ENCODE measurements at places on chromosomes 7 and 10.

- peak; percentile 53 for DNase-seq
Measured at GRCh38 chr7:66961096-66961495, 34.3 kb downstream of the SBDS start.

- DNase-seq: no peak
Measured at GRCh38 chr7:128251337-128251736, 10.3 kb downstream of the LEP start.

DNA sequence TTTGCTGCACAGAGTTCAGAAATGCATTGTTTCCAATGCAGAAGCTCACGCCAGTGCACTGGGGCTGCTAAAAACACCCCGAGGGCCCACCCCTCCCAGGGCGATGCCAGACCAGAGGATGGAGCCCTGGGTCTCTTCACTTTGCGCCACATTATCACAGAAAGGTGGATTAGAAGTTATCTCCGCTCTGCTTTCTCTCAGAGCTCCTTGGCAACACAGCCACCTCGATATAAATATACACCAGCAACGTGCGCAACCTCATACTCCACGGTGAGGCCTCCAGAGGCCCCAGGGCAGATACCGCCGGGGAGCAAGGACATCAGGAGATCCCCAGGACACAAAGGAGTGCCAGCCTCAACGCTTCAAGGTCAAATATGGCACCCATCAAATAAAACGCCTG, 121.0 kb upstream of the TBX20 start:
- no peak for DNase-seq

GRCh38 chr10:28284126-28284525, 18.7 kb downstream of the MPP7 start:
- no peak for DNase-seq

DNA sequence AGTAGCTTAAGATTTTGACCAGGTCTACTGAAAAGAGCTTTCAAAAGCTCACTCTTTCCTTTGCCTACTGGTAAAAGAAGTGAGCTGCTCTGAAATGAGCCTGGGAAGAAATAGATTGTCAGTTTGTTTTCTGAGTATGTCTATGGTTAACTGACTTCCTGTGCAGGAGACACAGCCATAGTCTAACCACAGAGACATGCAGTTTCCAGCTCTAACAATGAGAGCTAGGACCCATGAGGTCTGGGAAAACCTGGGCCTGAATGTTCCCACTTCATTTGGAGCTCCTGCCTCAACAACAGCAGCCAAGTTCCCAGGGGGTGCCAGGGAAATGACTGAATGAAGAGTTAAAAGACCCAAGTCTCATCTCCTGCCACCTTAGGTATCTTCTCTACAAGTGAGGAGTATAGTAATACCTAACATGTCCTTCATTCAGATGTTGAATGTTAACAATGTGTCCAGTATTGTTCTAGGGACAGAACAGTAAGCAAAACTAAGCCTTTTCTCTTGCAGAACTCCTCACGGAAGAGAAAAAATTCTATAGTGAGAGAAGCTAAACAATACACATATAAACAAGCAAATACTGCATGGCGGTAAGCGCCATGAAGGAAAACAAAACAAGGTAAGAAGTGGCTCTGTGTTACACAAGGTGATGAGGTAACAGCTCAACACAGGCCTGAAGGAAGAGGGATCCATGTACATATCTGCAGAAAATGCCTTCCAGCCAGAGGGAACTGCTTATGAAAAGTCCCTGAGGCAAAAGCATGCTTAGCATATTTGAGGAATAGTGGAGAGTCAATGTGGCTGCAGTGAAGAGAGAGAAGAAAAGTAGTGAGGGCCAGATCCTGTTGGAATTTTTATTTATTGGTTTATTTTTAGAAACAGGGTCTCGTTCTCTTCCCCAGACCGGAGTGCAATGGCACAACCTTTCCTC, 26.4 kb upstream of the ANKRD1 start:
- DNase-seq: no peak

DNA sequence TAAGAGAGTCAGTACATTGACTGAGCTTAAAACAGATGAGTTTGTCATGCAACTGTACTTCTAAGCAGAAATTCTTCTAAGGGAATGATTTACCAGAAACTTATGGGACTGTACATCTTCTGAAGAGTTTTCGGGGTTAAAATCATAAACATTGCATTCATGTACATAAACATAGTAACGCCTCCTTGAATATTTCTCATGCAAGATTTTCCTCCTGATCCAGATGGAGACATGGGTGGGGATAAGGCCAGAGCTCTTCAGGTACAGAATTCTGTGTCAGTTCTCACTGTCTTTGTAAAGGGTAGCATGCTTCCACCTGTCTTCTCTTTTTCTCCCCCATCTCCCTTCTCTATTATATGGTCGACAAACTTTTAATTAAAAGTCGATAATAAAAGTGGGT, 335.3 kb downstream of the ABCA13 start:
- no peak for DNase-seq

GRCh38 chr7:39252916-39253315, 275.2 kb downstream of the POU6F2 start:
- no peak for DNase-seq

GRCh38 chr10:132113206-132113605, 47.5 kb downstream of the JAKMIP3 start:
- DNase-seq: peak; percentile 29

- DNase-seq: no peak
Measured at GRCh38 chr7:13731643-13732042, 257.8 kb downstream of the ETV1 start.

DNA sequence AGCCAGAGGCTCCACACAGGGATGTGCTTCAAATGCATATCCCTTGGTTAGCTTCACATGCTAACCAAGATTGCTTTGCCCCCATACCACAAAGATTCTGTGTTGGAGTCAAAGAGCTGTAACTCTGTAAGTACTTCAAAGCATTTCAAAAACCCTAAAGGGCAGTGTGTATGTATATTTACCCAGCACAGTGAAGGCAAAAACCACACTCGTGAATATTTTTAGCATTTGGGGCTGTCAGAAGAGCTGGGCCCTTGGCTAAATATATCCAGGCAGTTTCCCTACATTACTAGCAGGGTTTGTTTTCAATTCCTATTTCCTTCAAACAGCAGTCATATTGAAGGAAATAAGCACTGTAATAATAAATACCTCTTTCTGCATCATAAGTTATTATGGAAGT, 84.2 kb upstream of the STEAP1B start:
- no peak for DNase-seq

DNA sequence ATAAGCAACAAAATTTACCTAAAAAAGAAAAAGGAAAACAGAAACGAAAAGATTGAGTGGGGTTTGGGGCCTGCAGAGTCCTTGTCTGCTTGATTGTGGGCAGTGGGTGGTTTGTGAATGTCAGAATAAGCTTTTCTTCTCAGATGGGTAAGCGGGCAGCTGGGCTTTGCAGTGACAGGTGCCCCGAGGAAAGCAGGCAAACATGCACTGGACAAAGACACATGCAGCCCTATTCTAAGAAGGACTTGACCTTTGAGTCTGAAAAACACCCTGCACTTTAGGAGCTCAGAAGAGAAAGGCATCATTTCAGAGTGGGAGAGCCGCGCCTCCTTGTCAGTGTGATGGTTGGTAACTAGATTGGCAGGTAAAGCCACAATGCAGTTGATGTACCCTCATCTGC, 562.7 kb downstream of the PTPRN2 start:
- no peak for DNase-seq

DNA sequence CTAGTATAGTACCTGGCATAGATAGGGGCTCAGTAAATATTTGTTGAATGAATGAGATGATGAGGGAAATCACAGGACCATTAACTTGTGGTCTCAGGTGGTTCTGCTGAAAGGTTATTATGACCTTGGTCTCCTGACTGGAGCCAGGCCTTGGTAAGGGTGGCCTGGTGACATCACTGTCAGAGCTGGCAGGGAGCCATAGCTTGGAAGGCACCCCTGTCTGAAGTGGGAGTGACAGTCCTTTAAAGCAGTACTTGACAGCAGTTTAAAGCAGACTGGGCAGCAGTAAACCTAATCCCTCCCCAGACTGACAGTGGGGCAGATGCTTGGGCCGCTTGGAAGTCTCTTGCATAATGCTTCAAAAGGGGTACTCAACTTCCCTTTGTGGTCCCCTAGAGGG, 13.4 kb downstream of the DPCD start:
- DNase-seq: peak; percentile 32

DNA sequence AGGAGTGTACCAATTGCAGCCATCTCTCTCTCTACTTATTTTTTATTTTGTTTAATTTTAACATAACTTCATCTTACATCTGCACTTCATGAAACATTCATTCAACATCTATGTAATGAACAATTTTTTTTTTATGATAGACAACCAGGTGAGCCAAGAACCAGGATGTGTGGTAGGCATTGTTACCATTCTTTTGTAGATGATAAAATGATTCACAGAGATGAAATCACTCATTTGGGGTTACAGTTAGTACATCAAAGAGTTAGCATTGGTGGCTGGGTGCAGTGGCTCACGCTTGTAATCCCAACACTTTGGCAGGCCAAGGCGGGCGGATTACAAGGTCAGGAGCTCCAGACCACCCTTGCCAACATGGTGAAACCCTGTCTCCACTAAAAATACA, 127.8 kb downstream of the HDAC9 start:
- DNase-seq: no peak

DNA sequence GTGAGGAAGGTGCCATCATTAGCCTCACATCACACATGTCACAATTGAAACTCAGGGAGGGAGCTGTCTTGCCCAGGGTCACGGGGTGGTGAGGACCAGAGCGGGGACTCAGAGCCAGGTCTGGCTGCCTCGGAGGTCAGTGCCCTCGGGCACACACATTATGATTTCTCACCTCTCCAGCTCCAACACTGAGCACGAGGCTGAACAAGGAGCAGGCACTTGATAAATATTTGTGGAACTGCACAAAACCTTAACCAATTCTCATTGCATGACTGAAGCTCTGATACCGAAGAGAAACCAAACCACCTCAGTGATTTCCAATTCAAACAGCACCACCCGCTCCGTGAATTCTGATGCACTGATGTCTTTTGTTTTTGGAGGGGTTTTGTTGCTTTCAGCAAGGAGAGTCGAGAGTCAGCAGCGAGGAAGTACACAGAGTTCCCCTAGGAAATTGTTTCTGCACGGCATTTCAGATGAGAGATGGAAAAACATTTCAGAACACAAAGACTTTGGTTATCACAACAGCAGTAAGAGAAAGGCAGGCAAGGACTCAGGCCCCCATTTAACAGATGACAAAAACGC, 55.3 kb upstream of the ZMIZ1 start:
- DNase-seq: no peak

GRCh38 chr7:4960363-4960762, 1.4 kb upstream of the MMD2 start:
- DNase-seq: peak; percentile 44

GRCh38 chr7:12091231-12091630, 119.9 kb upstream of the TMEM106B start:
- DNase-seq: no peak

DNA sequence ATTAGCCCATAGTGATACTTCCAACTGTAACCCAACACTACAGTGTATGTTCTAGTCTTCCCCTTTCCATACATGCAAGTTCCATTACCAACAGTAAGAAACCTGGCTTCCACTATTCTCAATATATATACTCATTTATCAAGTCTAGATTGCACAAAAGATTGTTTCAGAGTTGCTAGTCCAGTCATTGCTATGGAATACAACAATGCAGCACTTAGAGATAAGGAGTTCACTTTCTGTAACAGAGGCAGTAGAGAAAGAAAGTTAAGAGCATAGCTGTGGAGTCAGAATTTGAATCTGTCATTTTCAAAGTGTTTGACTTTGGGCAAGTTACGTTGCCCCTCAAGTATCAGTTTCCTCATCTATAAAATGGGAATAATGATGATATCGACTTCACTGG, 90.1 kb downstream of the RTKN2 start:
- no peak for DNase-seq

DNA sequence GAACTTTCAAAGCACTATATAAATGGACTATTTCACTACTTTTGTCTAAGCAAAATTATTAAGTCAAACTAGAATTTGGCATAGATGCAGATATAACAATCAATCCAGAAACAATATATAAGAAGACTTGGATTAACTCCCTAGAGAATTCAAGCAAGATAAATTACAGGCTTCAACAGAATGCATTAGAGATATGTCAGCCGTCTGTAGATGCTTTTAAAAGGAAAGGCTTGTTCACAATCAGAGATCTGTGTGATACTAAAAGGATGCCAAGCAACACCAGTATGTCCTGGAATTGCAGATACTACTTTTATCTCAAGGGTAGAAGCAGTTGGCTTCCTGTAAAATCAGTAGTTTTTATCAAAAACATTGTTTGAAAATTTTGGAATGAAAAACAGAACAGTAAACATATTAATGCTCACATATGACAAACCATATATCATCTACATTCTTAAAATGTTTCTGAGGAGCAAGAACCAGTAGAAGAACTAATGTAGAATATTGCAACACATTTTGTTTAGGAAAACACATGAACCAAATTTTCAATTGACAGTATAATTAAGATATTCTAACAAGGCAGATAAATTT, 947.9 kb upstream of the LRRN3 start:
- DNase-seq: no peak

DNA sequence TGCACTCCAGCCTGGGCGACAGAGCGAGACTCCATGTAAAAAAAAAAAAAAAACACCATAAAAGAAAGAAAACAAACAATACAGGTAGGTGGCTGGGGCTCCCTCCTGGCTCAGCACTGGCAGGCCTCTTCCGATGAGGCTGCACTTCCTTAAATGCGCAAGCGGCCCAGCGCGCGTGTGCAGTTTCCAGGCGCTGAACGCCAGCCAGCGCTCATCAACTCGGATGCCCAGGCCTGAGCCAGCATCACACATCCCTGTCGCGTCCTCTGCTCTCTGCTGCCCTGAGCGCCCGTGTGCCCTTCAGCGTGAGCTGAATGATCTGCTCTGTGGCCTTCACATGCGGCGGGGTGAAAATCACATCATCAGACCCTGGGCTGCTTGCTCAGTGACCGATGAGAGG, 31.8 kb downstream of the NUDT1 start:
- no peak for DNase-seq

- no peak for DNase-seq
Measured at GRCh38 chr7:28626624-28627262, 214.4 kb downstream of the CREB5 start.

- DNase-seq: no peak
Measured at GRCh38 chr10:6119962-6120361, 31.1 kb downstream of the RBM17 start.

GRCh38 chr7:102407910-102408309, 11.7 kb downstream of the PRKRIP1 start:
- DNase-seq: no peak

DNA sequence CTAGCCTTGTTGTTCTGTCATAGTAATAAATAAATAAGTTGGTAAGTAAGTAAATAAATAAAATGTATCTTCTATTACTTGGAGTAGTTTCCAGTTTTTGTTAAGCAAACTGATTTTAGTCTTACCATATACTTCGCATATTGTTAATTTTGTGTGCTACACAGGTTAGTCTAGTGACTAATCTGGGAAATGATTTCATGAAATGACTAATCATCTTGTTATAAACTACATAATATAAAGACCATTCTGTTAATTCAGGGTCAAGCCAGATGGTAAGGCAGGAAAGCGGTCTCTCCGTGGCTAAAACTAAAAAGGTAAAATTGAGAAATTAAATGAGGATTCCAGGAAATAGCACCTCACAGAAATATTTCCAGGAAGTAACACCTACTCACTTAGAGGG, 58.5 kb upstream of the FOXP2 start:
- DNase-seq: no peak

- DNase-seq: no peak
Measured at GRCh38 chr10:114491933-114492332, 87.6 kb upstream of the AFAP1L2 start.

GRCh38 chr10:72802763-72803505, 90.6 kb upstream of the OIT3 start:
- no peak for DNase-seq

- DNase-seq: no peak
Measured at GRCh38 chr7:21938463-21938862, 7.2 kb downstream of the CDCA7L start.

Measured in chondrocyte (in vitro differentiated cells).